ENCODE measurements at places on chromosomes 5 and 9. TPM values are rescaled to one million over a fixed set of nuclear protein-coding genes. Genes with fewer than 3 reads are reported as not detected.

GRCh38 chr9:8889100-8889499, 1089.5 kb upstream of the DMAC1 start:
- no peak overlapping the region for H3K27ac ChIP-seq
- no peak overlapping the region for H3K4me3 ChIP-seq
- H3K36me3 ChIP-seq, result no peaks in the 10 kb centered on the region
- no peaks in the 10 kb centered on the region for H3K27me3 ChIP-seq

The REXO4 gene
- 15.6 TPM for total RNA-seq

- H3K27ac ChIP-seq, result no peak overlapping the region
- no peak for DNase-seq
- no peak overlapping the region for H3K4me3 ChIP-seq
These were observed 104.7 kb downstream of the DCP2 start for GRCh38 chr5:113081091-113081839.

The SLC25A2 gene
- 0.11 TPM for total RNA-seq

The ELOVL7 gene
- 0.05 TPM for total RNA-seq

DNA sequence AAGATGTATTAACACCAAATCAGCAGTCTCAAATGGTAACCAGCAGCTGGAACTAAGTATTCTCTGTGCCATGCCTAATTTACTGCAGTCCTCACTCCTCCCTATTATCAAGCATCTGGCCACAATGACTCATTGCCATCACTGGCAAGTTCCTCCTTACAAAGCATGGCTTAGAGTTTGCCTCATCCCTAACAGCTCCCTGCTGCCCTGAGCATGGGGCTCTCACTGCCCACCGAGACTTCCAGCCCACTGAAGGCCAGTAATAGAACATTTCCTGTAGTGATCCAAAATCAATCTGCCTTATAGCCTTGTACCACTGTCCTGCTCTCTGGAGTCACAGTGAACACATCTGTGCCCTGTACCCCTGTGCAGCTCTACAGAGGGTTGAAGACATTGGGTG, 211.9 kb upstream of the TRIM32 start:
- H3K4me3 ChIP-seq, result no peak overlapping the region
- no peak for DNase-seq
- no peak overlapping the region for H3K27ac ChIP-seq
- H3K4me1 ChIP-seq, result peaks cover 24% of the 10 kb centered on the region
- H3K27me3 ChIP-seq, result no peaks in the 10 kb centered on the region

Measured in SJSA1 (cell line).